ENCODE measurements at places on chromosomes 11 and 22.

GRCh38 chr11:94130298-94131046 is 1.8 kb downstream of the PANX1 start:
- DNase-seq, result no peak

DNA sequence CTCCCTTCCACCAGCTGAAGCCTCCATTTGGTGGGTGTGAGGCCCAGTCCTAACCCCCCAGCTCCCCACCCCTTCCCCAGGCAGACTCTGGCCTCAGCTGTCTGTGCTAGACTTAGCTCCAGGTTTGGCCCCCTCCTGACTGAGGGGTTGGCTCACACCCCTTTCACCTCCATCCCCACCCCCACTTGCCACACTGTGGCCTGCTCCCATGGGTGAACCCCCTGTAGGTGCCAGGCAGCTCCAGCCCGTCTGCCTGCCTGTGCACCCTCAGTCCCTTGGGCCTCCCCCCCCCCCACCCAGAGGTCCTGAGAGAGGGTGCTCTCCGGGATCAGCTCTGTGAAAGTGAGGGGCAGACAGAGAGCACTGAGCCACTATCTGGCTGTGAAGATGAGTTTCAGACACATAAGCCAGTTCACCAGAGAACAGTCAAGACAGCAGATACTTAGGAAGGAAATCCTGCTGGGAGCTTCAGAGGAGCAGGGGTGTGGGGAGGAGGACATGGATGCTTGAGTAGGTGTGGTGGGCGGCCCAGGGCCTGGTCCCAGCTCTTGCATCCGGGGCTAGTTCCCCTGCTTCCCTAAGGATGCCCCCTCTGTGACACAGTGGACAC is 36.2 kb downstream of the PPM1F start:
- DNase-seq, result no peak

GRCh38 chr11:131136486-131136885 is 220.2 kb upstream of the SNX19 start:
- DNase-seq, result no peak

GRCh38 chr11:16015741-16016467 is 340.4 kb downstream of the SOX6 start:
- DNase-seq, result no peak

DNA sequence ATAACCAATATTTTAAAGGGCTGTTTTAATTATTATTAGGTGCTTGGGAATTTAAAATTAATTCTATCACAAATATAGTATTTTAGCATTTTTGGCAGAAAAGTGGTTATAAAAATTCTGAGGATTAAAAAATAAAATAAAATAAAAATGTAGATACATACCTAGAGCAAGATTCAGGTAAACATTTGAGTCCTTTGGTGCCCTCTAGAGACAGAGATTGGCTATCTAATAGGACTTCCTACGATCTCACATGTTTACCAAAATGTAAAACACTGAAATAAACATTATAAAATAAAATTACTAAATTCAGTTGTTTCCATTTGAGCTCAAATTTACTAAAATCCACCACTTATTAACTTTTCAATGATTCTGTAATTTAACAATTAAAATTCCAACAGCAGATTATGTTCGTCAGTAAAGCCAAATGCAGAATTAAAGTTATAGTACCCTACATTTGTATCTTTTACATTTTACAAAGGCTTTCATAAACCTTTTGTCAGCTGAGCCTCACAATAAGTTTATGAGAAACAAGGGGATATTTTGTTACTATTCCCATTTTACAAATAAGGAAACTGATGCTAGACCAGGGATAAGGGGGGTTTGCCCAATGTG is 27.7 kb downstream of the SLC36A4 start:
- no peak for DNase-seq

- DNase-seq, result no peak
Measured at GRCh38 chr11:134589129-134589528, 177.1 kb upstream of the B3GAT1 start.

GRCh38 chr11:128527046-128527445 is 60.3 kb downstream of the ETS1 start:
- DNase-seq, result no peak

GRCh38 chr22:21778705-21779363 is 43.2 kb upstream of the YPEL1 start:
- DNase-seq, result no peak

- peak; percentile 59 for DNase-seq
Measured at GRCh38 chr22:49305214-49305965, 522.3 kb downstream of the BRD1 start.

GRCh38 chr11:58912124-58912523 is 27.2 kb upstream of the GLYATL1 start:
- DNase-seq, result no peak

GRCh38 chr11:99548264-99548663 is 527.5 kb downstream of the CNTN5 start:
- no peak for DNase-seq

- no peak for DNase-seq
Measured at GRCh38 chr11:44344423-44344820, 34.5 kb upstream of the ALX4 start.

DNA sequence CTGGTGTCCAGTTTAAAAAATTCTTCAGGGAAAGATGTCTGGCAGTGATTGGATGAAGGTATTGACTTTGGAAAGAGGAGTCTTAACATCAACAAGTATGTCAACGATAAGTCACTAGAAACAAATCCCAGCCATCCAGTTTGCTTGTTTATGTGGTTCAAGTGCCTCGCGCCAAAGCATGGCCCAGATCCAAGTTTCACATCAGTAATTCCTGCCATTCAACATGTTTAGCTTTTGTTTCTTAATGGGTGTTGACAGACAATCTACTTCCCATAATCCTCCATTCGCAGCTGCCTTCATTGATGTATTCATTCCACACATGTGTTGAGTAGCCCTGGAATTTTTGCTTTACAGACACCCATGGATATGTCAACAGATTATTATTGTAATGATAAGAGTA is 77.8 kb downstream of the UBASH3B start:
- DNase-seq, result no peak

DNA sequence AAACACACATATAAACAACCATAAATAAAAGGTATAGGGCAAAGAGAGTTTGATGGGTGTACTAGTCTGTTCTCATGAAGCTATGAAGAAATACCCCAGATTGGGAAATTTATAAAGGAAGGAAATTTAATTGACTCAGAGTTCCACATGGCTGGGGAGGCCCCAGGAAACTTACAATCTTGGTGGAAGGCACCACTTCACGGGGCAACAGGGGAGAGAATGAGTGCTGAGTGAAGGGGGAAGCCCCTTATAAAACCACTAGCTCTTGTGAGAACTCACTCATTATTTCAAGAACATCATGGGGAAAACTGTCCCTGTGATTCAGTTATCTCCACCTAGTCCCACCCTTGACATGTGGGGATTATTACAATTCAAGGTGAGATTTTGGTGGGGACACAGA is 385.9 kb upstream of the ANO5 start:
- DNase-seq, result no peak

DNA sequence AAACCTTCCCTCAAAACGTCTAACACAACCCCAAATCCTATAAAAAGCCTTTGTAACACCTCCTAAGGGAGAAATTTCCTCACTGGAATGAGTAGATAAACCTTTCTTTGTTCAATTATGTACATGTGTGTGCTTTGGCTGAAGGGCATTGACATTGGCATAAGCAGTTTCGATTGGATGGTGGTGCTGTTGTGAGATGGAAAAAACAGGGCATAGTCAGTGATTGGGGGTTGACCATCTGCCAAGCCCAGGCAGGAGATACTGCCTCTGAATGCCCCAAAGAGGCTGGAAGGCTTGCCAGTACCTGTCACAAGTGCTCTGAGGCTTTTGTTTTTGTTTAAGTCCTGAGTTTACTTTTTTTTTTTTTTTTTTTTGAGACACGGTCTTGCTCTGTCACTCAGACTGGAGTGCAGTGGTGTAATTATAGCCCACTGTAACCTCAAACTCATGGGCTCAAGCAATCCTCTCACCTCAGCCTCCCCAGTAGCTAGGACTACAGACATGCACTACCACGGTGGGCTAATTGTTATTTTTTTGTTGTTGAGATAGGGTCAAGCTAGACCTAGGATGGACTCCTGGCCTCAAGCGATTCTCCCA is 1.2 kb upstream of the CCDC117 start:
- no peak for DNase-seq

GRCh38 chr22:23263651-23264555 is 83.6 kb downstream of the BCR start:
- no peak for DNase-seq

DNA sequence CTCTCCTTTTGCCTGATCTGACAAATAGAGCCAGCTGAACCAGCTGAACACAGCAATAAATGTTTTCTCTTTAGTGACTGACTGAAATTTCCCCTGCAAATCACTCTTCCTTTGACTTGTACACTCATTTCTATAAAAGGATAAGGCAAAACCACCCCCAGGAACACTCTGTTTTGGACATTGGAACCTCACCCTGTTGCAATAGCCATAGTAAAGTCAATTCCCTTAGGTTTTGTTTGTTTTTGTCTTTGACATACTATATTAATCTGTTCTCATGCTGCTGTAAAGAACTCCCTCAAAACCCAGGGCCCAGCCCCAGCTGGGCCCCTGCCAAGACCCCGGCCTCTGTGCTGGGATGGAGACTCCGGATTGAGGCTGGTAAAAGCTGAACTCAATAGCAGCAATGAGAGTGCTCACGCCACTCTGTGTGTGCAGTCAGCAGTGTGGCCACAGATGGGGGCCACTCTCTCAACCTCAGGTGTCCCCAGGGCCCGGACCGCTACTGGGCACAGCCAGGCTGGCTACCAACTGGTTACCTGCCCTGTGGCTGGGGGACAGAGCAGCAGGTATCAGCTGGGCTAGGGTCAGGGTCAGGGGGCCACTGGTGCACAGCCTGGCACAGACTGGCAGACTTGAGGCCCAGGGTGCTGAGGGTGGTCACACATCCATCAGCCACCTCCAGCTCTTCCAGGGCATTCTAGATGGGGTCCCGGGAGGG is 597.4 kb downstream of the LUZP2 start:
- peak; percentile 11 for DNase-seq

GRCh38 chr11:5257296-5257695 is 2.7 kb upstream of the HBG2 start:
- no peak for DNase-seq

- no peak for DNase-seq
Measured at GRCh38 chr11:115360186-115360824, 143.9 kb downstream of the CADM1 start.

DNA sequence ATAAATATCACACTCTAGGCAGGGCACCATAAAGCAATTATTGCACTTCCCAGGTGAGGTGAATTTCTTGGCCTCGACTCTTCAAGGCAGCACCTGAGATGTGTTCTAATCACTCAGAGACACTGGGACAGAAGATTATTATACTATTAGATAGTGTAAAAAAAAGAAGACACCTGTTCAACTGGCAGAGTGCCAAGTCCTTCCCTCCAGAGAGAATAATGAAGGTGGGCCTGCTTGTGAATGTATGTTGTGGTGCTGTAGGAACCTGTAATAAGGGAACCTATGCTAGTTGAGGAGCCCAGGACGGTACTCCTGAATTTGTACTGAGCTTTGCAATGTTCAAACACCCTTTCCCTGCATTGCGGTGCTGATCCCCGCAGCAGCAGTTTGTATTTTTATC is 107.5 kb downstream of the NXPE2 start:
- DNase-seq, result no peak

- DNase-seq, result no peak
Measured at GRCh38 chr11:124745270-124745834, 5.6 kb downstream of the NRGN start.

- no peak for DNase-seq
Measured at GRCh38 chr22:25282346-25282670, 62.9 kb downstream of the CRYBB2 start.

- DNase-seq, result no peak
Measured at GRCh38 chr11:118211006-118211405, 13.8 kb downstream of the JAML start.

DNA sequence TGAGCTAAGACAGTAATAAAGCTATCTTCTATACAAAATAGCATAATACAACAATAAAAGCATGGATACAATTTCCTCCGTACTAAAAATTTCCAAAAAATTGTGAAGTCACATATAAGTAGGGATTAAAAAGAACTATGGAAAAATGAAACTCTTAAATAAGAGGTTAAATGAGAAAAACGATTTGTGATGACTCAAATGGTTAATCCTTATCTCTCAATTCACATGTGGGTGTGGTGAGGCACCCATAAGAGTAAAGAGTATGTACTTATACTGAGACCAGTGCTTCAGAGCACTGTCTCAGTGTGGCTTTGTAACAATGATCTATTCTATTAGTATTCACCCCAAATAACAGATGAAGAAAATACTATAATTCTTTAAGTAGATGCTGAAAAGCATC is 25.0 kb upstream of the CCDC34 start:
- no peak for DNase-seq

DNA sequence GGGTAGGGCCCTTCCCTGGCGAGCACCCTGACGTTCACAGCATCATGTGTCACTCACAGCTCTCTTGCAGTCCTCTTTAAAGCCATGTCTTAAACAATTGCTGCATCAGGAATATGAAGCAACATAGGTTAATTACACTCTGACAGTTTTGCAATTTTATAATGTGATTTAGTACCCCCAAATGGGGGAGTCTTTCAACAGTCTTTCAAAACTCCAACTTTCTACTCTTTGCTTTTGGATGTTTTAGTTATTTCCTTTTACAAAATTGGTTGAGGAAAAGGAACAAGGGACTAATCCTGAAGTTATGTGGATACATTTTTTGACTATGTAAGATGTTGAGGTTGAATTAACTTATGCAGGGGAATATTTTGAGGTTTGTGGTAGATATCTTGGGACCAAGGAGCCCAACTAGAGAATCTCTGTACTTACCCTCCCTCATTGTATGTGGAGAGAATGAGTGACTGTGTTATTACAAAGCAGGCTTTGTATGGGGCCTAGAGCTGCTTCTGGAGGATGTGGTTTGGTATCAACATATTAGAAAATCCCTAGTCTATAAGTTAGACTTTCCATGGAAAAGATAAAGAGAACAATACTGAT is at the start of gene MMP8:
Gene MMP8 (minus strand): TSS at position 51 of the 597 bp plus-strand sequence. CDS start 99 bp downstream, outside the sequence.
- no peak for DNase-seq

GRCh38 chr22:17120711-17121232 is 388 bp downstream of the TMEM121B start:
- peak; percentile 64 for DNase-seq

DNA sequence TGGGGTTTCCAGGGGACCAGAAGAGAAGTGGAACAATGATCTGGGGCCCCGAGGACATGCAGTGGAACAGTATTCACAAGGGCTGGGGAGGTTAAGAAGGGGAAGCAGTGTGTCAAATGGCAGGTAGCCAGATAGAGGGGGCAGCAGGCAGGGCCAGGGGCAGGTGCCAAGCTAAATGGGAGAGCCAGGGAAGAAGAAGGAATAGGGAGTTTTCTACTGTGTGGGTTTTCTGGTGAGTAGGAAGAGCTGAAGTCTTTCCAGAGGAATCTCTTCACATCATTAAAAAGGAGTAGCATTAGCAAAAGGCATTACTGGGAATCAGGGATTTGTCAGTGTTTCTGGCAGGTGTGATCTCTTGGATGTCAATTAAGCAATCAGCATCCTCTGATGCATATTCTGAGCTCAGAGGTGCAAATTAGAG is 55.8 kb downstream of the IRAG1 start:
- DNase-seq, result no peak

- DNase-seq, result peak; percentile 33
Measured at GRCh38 chr11:111429066-111429506, 50.0 kb upstream of the POU2AF1 start.
